ENCODE measurements at places on chromosomes 1 and 21.

DNA sequence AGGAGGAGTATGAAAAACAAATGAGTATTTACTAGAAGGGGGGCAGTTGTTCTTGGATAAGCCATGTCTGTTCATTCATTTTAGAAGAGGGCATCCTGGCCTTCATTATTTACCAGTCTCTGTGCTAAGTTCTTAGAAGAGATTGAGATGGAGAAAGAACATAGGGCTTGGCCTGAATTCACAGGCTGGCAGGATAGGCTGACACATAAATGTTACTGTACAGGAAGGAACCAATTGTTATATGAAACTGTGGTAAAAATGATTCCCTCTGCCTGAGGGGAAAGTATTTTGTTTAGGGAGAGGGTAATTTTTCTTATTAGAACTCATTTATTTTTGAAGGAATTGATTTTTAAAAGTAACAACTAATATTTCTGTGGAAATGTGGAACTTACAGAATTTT, 99.5 kb downstream of the MAN1A2 start:
- no peak for DNase-seq

GRCh38 chr1:172286629-172287076, 133.8 kb upstream of the C1orf105 start:
- DNase-seq = peak; percentile 94

DNA sequence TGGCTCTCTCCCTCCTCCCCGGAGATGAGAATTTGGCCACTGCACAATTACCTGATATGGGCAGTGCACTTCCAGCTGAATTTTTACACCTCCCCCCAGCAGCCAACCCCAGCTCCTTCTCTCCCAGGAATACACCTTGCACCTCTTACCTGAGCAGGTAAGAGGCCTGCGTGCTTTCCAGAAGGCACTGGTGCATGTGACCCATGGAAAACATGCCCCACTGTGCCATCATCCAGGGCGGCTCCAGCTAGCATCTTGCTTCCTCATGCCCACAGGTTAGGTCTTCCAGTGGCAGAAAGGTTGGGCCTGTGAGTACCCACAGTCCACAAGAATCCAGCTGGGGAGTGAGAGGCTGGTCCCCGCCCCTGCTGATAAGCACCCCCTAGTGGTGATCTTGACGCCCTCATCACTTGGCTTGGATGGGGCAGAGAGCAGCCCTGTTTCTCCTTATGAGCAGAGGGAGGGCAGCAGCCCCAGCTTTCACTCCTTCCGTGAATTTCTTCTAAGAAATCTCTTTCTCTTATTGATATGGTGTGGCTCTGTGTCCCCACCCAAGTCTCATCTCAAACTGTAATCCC, 57.8 kb downstream of the EDARADD start:
- peak; percentile 43 for DNase-seq

GRCh38 chr1:219555031-219555692, 57.7 kb downstream of the ZC3H11B start:
- no peak for DNase-seq

DNA sequence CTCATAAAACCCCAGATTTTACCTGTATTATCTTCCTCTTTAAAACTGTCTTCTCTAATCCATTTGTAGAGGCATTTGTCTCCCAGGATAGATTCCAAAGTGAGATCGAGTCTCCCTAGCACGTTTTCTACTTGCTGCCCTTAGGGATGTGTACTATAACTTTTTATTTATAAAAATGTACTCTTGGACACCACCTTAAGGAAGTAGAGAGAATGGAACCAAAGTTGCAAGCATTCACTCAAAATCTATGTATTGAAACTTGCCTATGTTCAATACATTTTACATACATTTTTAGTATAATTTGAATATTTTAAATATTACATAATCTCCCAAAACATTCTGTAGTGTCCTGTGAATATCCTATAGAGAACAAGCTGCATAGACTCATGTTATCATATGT, 842 bp upstream of the SPRR2A start:
- DNase-seq = no peak

- DNase-seq = peak; percentile 39
These were observed 9.2 kb downstream of the SLC2A1 start for GRCh38 chr1:42949312-42950115.

DNA sequence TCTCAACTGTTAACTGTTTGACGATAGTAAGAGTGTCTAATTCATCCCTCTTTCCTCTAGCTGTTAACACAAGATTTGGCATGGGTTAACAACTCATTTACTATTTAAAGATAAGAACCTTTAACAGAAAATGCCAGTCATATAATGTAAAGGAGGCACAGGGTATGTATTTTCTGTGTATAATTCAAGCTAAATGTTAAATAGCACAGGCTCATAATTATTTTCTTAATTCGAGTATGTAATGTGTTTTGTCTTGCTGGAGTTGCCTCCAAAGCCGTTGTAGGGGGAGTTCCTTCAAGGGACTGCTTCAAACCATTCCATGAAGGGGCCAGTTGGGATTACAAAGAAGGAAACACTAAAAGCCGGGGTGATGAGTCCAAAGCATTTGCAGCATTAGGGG, 111.5 kb downstream of the NCAM2 start:
- no peak for DNase-seq

DNA sequence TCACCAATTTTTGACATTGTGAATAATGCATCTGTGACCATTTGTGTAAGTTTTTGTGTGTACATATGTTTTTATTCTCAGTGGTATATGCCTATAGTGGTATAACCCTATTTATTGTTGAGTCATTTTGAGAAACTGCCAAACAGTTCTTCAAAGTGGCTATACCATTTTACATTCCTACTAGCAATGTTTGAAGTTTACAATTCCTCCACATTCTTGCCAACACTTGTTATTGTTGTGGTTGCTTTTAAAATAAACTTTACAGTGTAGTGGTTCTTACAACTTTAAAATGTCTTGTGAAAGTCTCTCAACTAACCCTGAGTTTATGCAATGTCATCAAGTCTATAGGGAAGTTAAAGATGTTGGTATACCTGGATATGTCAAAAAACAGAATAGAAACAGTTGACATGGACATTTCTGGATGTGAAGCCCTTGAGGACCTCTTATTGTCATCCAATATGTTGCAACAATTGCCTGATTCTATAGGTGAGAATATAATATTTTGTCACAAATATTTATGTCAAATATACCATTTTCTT, 219.4 kb downstream of the LRRC40 start:
- no peak for DNase-seq

DNA sequence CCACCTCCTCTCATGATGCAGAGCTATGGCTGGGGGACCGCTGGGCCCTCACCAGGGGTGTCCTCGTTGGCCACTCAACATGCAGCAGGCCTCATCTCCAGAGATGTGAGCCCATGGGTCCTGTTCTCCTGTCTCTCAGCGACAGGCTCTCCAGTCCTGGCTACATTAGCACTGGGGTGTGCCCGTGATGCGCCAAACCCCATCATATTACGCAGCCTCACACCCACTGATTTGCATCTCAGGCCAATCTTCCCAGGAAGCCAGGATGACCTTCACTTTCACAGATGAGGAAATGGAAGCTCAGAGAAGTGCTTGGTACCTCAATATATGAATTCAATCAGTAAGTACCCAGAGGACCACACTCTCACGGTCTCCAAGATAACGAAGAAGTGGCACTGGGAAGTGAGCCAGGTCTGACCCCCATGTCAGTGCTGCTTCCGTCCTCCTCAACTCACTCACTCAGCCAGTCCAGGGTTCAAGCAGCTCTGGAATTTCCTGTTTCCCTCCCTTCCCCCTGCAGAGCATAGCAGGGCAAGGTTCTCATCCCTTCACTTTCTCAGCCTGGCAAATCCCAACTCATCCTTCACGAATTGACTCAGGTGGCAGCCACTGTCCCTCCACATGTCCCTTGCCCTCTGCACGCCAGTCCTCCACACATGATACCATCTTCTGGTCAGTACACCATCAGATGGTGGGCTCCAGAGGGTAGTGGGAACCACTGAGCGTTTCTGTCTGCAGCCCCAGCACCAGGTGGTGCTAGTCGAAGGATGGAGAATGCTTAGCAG, 28.9 kb upstream of the EVA1B start:
- peak; percentile 31 for DNase-seq

- DNase-seq = peak; percentile 27
These were observed 128.6 kb downstream of the LHX4 start for GRCh38 chr1:180358649-180359048.

GRCh38 chr1:226863446-226863845, 7.0 kb upstream of the PSEN2 start:
- DNase-seq = peak; percentile 49

DNA sequence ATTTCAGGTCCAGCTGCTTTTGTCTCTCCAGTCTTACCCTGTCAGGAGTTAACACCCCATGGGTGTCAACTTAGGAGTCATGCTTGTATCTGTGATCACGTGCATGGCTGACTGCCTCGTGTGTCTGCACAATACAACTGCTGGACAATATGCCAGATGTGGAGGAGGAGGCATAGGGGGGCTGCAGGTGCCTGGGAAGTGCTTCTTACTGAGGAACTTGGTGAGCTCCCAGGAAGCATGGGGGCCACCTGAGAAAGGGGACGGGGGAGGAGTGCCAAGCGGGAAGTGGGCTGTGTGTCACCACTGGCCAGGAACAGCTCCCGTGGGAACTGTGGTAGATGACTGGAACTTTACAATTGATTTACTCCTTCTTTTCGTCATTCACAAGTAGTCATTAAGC, 9.5 kb downstream of the RHEX start:
- DNase-seq = no peak

DNA sequence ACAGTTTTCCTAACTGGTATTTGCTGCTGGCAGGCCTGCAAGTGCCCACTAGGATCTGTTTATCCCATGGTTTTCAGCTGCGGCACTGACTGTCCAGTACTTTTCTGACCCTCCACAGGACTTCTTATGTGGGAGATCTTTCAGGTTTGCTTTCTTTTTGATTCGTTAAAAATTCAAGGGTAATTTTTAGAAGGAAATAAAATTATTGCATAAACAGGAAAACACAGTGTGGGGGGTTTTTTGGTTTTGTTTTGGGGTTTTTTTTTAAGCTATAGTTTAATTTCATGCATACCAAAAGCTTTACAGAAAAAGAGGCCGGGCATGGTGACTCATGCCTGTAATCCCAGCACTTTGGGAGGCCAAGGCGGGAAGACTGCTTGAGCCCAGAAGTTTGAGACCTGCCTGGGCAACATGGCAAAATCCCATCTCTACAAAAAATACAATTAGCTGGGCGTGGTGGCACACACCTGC, 3.6 kb downstream of the NIBAN1 start:
- no peak for DNase-seq

Data from cardiac muscle cell (in vitro differentiated cells and primary cell).